Ascending aorta (tissue), 2 donors: ENCODE measurements at places on chromosomes 4 and X. TPM values are rescaled to one million over a fixed set of nuclear protein-coding genes. Genes with fewer than 3 reads are reported as not detected.

MAGEC3 gene
- not detected for total RNA-seq

RASL11B gene
- not detected for total RNA-seq

PCDH18 gene
- total RNA-seq, result 31.6 TPM

TACR3 gene
- not detected for total RNA-seq

HHIP gene
- total RNA-seq, result 2.2 TPM

SSX1 gene
- total RNA-seq, result not detected

NDST4 gene
- not detected for total RNA-seq

ASMT gene
- 37.5 TPM for total RNA-seq

SLC16A2 gene
- 10.7 TPM for total RNA-seq

ATP1B4 gene
- total RNA-seq, result not detected

AWAT2 gene
- total RNA-seq, result not detected

DNA sequence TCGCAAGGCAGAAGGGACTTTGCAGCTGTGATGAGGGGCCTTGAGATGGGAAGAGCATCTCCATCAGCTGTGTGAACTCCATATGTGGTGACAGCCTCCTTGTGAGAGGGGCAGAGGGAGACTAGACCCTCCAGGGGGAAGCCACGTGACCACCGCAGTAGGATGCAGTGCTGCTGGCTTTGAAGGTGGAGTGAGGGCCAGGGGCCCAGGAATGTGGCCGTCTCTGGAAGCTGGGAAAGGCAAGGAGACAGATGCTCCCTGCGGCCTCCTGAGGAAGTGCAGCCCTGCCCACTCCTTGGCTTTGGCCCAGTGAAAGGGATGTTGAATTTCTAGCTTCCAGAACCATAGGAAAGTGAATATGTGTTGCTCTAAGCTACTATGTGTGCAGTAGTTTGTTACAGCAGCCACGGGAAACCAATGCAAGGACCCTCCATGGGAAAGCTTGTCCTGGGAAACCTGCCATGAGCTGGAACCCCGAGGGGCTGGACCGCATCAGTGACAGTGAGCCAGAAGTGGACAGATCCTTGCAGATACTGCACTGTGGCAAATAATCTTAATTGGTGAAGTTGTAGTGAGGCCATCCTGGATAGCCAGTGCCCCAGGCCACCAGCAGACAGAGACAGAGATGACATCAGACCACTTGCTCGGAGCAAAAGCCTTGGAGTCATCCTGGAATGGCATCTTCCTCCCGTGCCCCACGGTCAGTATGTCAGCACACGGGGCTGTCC is 35.4 kb upstream of the SORCS2 start:
- no peaks in the 10 kb centered on the region for H3K36me3 ChIP-seq
- no peak overlapping the region for H3K4me3 ChIP-seq
- peak; percentile 56 for DNase-seq
- no peaks in the 10 kb centered on the region for H3K4me1 ChIP-seq

DNA sequence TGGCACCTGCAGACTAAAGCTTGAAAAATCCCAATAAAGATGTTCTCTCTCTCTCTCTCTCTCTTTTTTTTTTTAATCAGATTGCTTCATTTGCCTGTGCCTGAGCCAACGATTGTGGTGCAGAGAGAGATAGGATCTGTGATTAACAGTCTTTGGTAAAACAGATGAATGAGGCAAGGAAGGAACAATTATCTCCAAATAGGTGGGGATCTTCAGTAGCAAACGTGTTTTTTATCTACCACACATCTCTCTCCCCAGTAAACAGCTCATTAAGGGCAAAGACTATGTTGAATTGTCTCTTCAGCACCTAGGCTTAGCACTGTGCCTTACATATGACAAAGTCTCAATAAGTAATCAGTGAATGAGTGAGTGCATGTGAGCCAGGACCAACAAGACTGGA is 96.3 kb downstream of the SMIM20 start:
- H3K4me3 ChIP-seq, result no peak overlapping the region

DNA sequence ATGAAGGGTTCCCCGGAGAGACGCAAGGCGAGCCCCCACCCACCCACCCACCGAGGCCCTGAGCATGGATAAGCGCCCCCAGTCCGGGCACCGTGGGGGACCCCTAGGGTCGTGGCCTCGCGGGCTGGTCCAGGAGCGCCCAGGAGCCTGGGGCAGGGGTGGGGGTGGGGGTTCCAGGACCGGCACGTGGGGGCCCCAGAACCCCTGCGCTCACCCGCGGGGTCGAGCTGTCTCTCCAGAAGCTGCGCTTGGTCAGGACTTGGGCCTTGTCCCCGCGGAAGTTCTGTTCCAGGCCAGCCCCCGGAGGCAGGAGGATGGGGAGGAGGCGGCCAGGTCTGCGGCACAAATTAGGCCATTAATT is 11.2 kb upstream of the SHOX start:
- no peaks in the 10 kb centered on the region for H3K27me3 ChIP-seq
- no peaks in the 10 kb centered on the region for H3K4me1 ChIP-seq
- no peaks in the 10 kb centered on the region for H3K36me3 ChIP-seq
- H3K27ac ChIP-seq, result no peak overlapping the region
- DNase-seq, result no peak

- H3K27ac ChIP-seq, result peak overlapping the region; percentile 14
- H3K4me1 ChIP-seq, result peaks cover 3% of the 10 kb centered on the region
- H3K36me3 ChIP-seq, result no peaks in the 10 kb centered on the region
- H3K4me3 ChIP-seq, result no peak overlapping the region
Observed at GRCh38 chrX:18701621-18702361, 5.7 kb upstream of the PPEF1 start.

DNA sequence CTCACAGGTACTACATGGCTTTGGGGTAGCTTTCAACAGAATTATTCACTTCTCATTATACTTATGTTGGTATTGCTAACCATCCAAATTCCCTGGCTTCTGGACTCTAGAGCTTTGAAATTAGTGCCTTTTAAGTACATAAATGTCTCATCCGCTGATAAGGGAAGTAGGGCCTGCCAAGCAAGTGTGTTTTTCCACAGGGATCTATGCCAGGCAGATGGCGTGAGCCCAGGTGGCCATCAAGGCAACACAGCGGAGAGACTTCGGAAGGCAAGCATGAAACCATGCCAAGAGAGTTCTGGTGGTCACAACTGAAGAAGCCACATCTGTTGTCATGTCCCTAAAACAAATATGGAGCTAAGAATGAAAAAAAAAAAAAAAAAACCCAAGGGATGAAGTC is 503.1 kb upstream of the LCORL start:
- no peaks in the 10 kb centered on the region for H3K4me1 ChIP-seq
- no peak for DNase-seq
- no peak overlapping the region for H3K27ac ChIP-seq
- H3K4me3 ChIP-seq, result no peak overlapping the region
- H3K36me3 ChIP-seq, result no peaks in the 10 kb centered on the region

DNA sequence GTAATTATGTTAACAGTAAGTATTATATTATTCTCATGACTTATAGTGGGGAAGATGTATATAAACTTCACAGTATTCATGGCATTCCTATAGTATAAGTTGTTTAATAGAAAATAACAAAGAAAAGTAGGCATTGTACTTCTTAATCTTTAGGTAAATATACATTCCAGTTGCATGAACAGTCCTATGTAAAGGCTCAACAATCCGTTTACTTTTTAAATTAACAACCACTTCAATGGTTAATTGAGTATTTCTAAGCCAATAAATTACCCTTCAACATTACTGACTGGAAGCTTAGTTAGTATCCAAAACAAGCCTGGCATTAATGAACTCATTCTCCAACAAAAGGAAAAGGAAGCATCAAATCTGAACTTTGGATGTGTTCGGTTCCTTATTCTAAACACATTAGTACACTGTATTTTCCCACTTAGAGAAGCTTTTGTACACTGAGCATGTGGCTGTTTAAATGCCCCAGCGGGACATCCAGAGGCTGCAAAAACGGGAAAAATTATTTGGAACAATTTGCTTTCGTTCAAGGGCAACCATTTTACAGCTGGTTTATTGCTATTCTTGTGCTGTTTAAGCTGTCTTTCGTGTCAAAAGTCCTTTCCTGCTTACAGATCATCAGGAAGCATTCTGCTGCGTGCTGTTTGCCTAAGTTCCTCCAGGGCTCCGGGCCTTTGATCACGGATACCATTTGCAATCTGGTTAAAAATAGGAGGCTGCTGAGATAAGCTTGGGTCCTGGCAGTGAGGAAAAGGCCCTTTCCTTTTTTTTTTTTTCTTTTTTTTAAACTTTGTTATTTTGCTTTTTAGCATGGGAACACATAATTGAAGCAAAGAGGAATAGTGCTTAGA is 460.3 kb downstream of the SPRY1 start:
- H3K27ac ChIP-seq, result peak overlapping the region; percentile 42
- no peaks in the 10 kb centered on the region for H3K27me3 ChIP-seq
- peak overlapping the region; percentile 9 for H3K4me3 ChIP-seq
- peaks cover 5% of the 10 kb centered on the region for H3K4me1 ChIP-seq

GRCh38 chr4:148522995-148523394 is 80.8 kb upstream of the NR3C2 start:
- DNase-seq, result no peak
- H3K27me3 ChIP-seq, result no peaks in the 10 kb centered on the region
- no peak overlapping the region for H3K4me3 ChIP-seq
- H3K27ac ChIP-seq, result no peak overlapping the region

- DNase-seq, result no peak
- H3K4me1 ChIP-seq, result no peaks in the 10 kb centered on the region
- H3K27me3 ChIP-seq, result no peaks in the 10 kb centered on the region
Observed at GRCh38 chr4:36043901-36044300, 200.4 kb downstream of the ARAP2 start.

DNA sequence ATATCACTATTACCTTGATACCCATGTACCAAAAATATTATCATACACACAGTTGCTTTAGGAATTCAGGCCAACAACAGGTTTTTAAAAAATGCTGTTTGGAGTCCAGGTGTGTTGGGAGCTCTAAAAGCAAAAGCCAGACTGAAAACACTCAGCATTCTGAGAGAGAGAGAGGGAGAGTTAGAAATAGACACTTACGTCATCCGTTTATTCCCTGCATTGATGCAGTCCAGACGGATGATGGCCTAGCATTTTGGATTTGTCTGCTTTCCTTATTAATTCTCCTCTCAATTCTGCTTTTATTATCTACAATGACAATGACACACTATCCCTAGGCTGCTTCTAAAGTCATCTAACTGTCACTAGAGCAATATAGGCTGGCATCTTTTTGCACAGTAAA is 358.3 kb upstream of the BOD1L1 start:
- no peaks in the 10 kb centered on the region for H3K27me3 ChIP-seq
- H3K4me3 ChIP-seq, result no peak overlapping the region
- H3K36me3 ChIP-seq, result no peaks in the 10 kb centered on the region
- H3K27ac ChIP-seq, result no peak overlapping the region

GRCh38 chr4:121555315-121556107 is 141.3 kb downstream of the ANXA5 start:
- no peak for DNase-seq
- no peaks in the 10 kb centered on the region for H3K27me3 ChIP-seq
- no peaks in the 10 kb centered on the region for H3K36me3 ChIP-seq
- no peak overlapping the region for H3K4me3 ChIP-seq
- no peaks in the 10 kb centered on the region for H3K4me1 ChIP-seq
